ENCODE measurements at places on chromosomes 3 and 15.

GRCh38 chr3:190097025-190097424, 23.7 kb downstream of the P3H2 start:
- no peak for DNase-seq

- peak; percentile 69 for DNase-seq
These were observed 6.9 kb downstream of the NEK11 start for GRCh38 chr3:131033480-131034080.

- DNase-seq, result no peak
These were observed 12.5 kb downstream of the IVD start for GRCh38 chr15:40418126-40418525.

GRCh38 chr3:25130724-25131520, 297.1 kb upstream of the RARB start:
- no peak for DNase-seq

DNA sequence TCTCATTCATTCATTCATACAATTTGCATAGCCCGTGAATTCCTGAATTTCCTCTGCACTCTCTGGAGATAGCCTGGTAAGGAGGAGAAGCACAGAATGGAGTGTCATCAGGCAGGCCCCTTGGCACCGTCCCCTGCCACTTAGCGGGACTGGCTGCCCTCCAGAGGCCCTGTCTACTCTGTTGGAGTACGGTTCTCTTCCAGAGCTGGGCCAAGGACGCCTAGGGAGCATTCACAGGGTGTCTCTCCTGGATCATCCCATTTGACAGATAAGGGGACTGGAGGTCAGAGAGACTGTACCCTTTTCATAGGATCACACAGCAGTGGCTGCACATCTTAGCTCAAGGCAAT, 48.0 kb downstream of the PTH1R start:
- no peak for DNase-seq

DNA sequence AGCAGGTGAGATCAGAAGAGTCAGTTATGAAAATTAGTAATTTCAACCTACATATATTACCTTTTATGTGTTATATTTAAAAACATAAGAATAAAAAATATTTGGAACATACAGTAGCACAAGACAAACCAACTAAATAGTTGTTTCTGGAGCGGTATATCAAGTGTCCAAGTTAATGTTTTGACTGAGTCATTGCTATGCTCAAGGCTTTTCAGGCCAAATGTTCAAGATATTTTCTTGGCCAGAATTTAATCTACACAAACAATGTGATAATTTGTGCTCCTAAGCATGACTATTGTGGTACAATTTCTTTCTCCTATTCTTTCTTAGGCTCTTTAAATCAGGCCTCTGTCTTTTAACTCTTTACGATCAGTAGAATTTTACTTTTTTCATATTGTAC, 412.4 kb downstream of the RAP2B start:
- peak; percentile 28 for DNase-seq

DNA sequence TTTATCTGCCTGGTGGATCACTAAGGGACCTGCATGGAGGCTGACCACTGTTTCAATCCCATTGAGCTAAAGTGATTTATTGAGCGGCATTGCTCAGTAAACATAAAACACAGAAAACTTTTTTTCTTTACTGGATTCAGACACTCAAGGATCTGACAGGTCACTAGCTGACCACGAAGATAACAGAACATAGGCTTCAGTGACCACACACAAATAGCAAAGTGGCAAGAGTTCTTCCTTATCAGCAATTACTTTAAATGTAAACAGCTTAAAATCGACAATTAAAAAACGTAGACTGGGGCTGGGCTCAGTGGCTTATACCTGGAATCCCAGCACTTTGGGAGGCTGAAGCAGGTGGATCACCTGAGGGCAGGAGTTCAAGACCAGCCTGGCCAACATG, 48.7 kb downstream of the STAG1 start:
- no peak for DNase-seq

DNA sequence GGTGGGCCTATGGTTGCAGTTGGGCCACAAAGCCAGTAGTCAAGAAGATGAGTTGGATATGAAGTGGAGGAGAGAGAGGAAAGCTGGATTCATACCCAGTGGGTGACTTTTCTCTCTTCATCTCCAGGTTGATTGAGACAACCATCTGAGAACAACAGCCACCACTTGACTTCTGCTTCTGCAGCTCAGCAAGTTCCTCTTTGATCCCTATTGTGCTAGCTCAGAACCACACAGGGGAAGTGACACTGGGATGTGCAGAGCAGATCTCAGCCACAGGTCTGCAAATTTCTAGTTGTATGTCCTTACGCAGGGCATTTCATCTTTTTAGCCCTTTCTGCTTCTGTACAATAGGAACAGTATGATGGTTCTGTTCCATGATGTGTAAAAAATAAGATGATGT, 459.2 kb upstream of the ARRDC4 start:
- DNase-seq, result no peak

- no peak for DNase-seq
These were observed 436.7 kb upstream of the CFAP20DC start for GRCh38 chr3:59486520-59486919.

GRCh38 chr15:65289261-65289854, 2.7 kb upstream of the PARP16 start:
- no peak for DNase-seq

GRCh38 chr3:25040748-25041147, 387.3 kb upstream of the RARB start:
- peak; percentile 42 for DNase-seq

DNA sequence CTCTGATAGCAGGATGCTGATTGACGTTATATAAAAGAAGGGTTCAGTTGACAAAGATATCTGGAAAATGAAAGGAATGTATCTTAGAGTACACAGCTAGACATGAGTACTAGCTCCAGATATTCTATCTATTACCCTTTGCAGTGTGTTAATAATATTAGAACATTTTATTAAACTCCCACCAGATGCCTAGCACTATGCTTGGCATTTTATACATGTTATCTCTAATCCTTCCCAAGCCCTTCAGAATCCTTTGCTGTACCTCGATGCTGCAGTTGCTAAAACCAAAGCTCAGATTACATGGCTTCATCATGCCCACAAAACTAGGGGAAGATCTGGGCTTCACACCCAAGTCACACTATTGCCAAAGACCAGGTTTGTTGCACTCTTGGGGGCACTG, 350.1 kb upstream of the AZI2 start:
- DNase-seq, result no peak

DNA sequence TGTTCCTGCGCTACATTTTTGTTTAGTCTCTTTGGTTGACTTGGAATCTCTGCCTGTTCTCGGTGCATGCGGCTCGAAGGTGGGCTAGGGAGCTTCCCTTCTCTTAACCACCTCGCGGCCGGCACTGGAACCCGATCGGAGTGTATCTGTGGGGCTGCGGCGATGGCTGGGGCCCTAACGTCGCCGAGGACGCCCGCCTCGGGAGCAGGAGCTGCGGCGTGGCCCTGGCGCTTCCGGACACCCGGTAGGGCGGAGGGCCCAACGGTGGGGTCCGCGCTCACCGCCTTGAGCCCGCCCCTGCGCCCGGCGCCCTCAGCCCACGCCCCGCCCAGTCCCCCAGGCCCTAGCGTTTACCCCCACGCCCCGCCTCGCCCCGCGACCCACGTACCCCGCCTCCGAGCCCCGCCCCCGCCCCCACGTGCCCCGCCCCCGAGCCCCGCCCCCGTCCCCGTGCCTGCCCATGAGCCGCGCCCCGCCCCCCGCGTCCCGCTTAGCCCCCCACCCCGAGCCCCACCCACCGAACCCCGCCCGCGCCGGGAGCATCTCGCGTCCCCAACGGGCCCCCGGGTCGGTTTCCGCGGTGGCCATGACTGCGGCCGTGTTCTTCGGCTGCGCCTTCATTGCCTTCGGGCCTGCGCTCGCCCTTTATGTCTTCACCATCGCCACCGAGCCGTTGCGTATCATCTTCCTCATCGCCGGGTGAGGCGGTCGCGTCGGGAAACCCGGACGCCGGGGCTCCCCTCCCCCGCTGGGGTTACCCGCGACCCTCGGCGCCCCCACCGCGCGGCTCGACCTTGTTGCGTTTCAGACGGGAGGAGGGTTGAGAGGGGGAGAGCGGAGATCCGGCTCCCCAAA, at the start of gene APH1B:
Gene APH1B (plus strand): TSS at position 568 of the 855 bp plus-strand sequence. CDS start 19 bp downstream, at position 587.
- DNase-seq, result peak; percentile 72

DNA sequence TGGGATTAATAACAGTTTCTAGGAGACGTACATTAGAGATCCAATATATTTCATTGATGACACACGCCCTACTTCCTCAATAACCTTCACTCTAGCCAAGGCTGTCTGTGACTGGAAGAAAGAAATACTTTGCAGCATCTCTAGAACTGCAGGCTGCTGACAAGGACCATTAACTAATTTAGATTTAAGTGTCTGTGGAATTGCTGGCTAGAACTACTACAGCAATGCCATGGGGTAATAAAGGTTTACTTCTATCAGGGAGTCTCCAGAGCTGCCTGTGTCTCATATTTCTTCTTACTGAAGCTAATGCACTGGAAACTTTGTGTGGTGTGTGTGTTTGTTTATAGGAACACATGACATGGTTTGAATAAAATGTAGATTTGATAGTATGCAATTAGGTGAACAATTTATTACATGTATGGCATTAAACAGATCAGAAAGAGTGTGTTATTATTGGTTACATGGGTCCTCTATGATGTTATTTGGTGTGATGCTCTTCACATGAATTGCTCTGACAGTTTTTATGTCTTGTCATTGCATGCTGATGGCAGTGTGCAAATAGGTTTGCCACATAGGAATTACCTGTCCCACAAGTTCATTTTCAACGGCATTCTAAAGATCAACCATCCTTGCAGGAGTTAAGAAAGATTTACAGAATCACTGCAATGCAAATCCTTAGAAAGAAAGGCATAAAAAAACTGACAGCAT, 916.2 kb upstream of the CADM2 start:
- DNase-seq, result no peak

DNA sequence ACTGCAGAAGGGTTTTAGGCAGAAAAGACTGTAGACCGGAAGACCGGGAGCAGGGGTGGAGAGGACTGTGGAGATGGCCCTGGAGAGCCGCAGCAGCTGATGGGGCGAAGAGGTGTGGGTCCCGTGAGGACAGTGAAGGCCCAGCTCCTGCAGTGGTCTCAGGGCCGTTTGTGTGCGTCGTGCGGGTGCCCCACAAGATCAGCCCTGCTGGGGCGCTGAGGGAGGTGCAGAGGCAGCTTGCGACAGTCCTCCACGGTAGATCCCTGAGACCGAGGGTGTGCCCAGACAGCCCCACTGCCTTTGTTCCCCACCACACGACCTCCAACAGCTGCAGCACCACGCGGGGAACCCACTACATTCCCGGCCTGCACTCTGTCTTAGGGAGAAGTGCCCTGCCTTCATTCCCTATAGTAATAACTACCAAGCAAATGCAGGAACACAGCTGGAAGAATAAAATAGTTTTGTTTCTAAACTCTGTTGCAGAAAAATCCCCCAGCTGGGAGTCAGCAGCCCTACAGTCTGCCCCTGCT, 19.0 kb upstream of the CRABP1 start:
- no peak for DNase-seq

GRCh38 chr3:45113625-45114050, 32.5 kb downstream of the CDCP1 start:
- no peak for DNase-seq

- no peak for DNase-seq
These were observed 336.1 kb upstream of the THBS1 start for GRCh38 chr15:39244776-39245175.

GRCh38 chr15:85407421-85408269, 27.2 kb downstream of the AKAP13 start:
- DNase-seq, result peak; percentile 89

GRCh38 chr3:88879905-88880304, 227.5 kb upstream of the EPHA3 start:
- DNase-seq, result no peak

DNA sequence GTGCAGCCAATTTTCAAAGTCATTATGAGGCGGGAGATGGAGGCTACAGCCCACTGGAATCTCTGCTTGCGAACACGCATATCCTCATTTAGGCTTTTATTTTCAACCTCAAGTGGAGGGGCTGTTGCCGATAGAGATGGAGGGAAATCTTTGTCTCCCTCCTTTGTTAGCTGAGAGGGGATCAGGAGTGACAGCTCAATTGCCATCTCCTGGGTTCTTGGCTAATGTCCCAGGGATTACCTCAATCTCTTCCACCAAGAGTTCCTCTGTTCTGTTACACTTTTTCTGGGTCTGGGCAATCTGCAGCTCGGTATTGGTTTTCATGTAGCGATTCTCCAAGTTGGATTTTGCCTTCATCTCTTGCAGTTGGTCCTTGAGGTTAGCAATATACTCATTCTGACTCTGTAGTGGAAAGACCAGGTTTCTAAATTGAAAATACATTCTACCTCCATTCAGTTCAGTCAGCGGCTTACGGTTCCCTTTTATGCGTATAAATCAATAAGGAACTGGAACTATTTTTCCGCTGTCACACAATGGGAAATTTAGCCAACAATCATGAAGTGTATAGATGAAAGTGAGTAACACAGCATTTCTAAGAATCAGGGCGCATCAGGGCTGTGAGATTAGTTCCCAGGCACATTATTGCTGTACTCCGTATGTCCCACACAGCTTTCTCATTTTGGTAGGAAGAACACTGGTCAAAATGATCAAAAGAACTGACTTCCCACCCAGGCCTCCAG, 36.2 kb upstream of the RPL35A start:
- no peak for DNase-seq

DNA sequence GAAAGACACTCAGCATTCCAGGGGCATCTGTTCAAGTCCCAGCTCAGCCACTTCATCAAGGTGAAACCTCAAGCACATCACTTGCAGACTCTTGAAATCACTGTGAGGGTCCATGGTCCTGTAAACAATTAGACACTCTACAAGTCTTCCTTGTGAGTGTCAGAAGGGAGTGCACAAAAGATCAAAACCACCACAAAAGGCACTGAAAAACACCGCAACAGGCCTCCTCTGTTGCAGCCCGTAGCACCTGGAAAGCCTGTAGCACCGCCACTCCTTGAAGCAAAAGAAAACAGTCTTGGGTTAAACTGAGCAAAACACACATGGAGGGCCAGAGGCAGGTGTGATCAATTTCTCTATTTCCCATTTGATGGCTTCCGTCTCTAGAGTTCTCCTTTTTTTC, 63.8 kb upstream of the SNRK start:
- DNase-seq, result no peak

GRCh38 chr3:126866175-126866759, 116.6 kb upstream of the PLXNA1 start:
- no peak for DNase-seq

DNA sequence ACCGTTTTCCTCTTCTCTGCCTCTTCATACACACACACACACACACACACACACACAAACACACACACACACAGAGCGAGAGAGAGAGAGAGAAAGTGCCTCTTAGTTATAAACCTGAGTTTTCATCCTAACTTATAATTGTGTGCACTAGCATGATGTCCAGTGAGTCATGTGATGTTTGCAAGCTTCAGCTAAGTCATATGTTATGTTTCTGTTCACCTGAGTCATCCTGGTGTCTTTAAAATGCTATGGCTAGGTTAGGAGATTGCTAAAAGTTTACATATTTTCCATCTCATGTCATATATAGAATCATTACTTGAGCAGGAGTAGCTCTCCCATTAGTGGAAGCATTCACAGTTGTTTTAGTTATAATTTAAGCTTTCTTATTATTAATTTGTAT, 155.8 kb downstream of the EPHA6 start:
- no peak for DNase-seq

- DNase-seq, result no peak
These were observed 4.2 kb upstream of the TRAT1 start for GRCh38 chr3:108818404-108818803.

- no peak for DNase-seq
These were observed 146.0 kb upstream of the TNIK start for GRCh38 chr3:171606151-171606751.

- no peak for DNase-seq
These were observed 256.7 kb upstream of the ICE2 start for GRCh38 chr15:60735559-60736047.

GRCh38 chr3:4821975-4822374, 157.3 kb upstream of the BHLHE40 start:
- no peak for DNase-seq

GRCh38 chr3:112561484-112561733, 353 bp downstream of the ATG3 start:
- no peak for DNase-seq
